Urinary bladder (tissue), 4 donors: ENCODE measurements at places on chromosomes 3 and 15.
A peak's percentile ranks its signal among the peaks of the same experiment; 100 is the strongest.

DNA sequence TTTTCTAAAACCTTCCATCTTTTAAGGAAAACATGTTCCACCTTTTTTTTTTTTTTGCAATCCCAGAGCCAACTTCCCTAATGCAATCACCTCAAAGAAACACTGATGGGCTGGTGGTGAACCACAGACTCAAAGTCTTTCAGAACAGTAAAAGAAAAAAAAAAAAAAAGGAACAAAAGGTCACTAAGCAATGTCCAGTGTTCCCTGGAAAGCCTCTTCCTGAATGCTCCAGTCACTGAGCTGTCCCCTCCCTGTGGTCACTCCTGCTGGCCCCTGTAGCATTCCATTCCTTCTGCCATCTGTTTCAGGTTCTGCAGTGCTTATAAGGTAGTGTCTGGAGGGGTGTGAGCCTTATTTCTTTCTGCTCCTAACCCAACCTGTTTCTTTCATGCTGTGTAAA, 53.3 kb downstream of the AAGAB start:
- no peak for DNase-seq

GRCh38 chr3:25000971-25001591, 427.0 kb upstream of the RARB start:
- no peak for DNase-seq

- no peak for DNase-seq
Observed at GRCh38 chr3:62084558-62084957, 288.8 kb downstream of the FEZF2 start.

- no peak for DNase-seq
Observed at GRCh38 chr3:86993704-86994103, 2.8 kb upstream of the VGLL3 start.

- DNase-seq = no peak
Observed at GRCh38 chr15:91444656-91445055, 344.6 kb downstream of the SV2B start.

DNA sequence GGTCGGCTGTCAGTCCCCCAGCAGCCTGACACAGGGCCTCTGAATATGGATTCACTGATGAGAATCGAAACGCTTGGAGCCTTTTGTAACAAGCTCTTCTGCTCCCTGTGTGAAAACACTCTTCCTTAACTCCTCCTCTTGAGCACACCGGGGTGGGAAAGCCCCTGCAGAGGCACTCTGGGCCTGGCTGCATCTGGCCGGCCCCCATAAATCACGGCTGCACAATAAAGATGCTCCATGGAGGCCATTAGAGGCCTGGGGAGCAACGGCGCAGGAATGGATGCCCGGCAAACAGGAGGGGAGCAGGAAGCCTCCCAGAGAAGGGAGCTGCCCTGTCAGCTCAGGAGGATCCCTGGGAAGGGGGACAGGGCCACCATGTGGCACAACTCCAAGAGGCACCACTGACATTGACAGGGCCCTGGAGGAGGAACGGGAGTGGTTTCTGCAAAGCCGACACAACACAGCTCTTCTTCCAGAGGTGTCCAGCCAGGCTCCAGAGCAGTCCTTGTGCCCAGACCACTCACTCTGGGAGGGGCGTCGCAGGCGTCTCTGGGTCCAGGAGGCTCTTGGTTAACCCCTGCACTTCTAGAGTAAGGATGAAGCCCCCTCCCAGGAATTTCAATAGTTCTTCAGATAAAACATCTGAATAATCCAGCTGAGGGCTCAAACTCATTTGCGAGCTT, 509.3 kb upstream of the PPP2R3A start:
- DNase-seq = no peak

GRCh38 chr15:83848315-83849050, 194.6 kb downstream of the ADAMTSL3 start:
- no peak for DNase-seq

- no peak for DNase-seq
Observed at GRCh38 chr3:140007911-140008869, 73.2 kb downstream of the CLSTN2 start.

DNA sequence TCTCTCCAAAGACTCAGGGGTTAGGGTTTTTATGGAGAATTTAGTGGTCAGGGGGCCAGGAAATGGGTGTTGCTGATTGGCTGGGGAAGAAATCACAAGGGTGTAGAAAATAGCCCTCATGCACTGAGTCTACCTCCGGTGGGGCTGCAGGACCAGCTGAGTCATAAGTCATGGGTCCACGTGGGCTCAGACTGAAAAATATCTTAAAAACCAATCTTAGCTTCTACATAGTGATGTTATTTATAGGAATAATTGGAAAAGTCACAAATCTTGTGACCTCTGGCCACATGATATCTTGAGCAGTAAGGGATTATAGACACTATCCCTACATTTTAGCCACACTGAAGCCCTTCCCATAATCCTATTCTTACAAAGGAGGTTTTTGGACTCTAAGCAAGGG, 224.0 kb downstream of the DPH6 start:
- no peak for DNase-seq

DNA sequence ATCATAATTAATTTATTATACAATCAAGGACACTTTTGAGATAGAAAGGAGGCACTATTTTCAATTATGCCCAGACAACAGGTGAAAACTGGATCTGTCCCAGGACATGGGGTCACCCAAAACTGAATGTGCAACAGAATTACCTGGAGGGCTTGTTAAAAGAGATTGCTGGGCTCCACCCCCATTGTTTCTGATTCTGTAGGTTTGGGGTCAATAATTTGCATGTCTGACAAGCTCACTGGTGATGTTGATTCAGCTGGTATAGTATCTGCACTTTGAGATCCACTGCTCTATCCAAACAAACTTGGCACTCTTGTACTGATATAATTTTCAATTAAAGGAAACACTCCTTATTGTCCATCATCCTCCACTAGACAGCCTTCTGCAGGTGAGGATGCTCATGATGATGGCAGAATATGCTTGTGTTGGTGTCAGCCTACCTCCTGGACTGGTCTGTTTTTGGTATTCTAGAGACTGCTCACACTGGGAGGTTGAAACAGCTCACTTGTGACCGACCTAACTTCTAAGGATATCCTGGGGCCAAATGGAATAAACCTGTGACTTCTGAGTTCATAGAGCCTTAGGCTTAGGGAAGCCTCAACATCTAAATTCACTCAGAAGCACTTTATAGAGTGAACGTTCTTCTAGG, 2.2 kb downstream of the P2RY14 start:
- no peak for DNase-seq

- no peak for DNase-seq
Observed at GRCh38 chr3:115913069-115913686, 289.9 kb downstream of the GAP43 start.

DNA sequence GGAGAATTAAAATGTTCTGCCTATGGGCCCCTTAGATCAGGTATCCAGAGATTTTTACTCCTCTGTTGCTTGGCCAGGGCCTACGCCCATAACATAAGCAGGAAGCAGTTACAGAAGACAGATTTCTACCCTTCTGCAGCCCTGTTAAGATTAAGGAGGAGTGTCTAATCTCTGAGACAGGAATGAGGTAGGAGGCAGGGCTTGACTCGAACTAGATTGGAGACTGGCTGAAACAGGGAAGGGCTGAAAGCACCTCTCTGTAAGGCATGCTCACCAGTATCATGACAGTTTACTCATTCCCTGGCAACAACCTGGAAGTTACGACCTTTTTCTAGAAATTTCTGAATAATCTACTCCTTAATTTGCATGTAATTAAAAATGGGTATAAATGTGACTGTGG, 16.7 kb downstream of the PLA2G4D start:
- no peak for DNase-seq

DNA sequence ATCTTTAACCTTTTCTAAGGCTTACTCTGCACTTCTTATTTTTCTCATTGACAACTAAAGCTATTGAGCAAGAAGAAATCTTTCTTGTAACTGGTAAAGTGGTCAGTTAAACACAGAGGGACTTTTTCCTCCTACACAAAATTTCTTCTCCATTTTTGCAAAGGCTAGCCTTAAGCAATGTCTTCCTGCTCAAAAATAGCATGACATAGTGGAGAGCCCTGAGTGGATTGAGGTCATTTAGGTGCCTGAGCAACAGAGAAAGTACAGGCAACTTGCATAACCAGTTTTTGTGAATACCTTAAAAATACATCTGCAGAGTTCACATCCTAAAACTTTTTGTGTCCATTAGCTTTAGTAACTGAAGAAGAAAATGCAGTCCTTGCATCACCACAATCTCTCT, 144.7 kb upstream of the TTC14 start:
- DNase-seq = no peak

- DNase-seq = no peak
Observed at GRCh38 chr3:169147238-169148008, 516.1 kb downstream of the MECOM start.

GRCh38 chr3:76991165-76991564, 48.7 kb upstream of the ROBO2 start:
- no peak for DNase-seq

GRCh38 chr3:184786280-184786941, 25.6 kb upstream of the VPS8 start:
- DNase-seq = no peak

DNA sequence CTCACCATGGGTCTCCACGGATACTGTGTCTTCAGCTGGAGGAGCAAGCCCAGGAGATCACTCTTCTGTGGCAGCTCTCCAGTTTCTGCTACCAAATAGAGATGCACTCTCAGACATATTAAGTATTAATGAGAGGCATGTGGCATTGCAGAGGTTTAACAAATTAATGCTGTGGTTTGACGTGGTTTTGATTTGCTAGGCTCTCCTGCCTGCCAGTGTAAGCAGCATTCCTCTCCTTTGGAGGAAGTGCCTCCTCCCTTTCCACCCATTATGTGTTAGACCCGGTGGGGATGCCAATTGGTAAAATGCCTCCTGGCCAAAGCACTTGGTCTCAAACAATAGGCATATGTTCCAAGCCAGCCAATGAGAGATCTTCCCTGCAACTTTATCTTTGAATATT, 124.8 kb downstream of the MYLK start:
- no peak for DNase-seq

DNA sequence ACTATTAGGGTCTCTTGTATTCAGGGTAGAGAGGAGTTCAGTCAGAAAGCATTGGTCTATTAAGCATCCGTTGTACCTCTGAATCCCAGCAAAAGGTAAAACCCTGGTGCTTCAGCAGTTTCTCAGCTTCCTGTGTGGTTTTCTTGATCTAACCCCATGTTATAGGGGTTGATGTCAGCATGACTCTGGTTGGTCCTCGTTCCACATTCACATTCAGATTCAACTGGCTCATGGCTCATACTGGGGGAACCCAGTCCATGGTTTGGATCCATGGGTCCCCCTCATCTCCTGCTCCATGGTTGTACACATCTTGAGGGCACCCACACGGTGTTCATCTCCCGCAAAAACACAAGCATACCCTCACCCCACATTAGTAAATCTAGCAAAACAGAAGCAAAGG, 47.7 kb upstream of the C2CD4B start:
- DNase-seq = no peak

DNA sequence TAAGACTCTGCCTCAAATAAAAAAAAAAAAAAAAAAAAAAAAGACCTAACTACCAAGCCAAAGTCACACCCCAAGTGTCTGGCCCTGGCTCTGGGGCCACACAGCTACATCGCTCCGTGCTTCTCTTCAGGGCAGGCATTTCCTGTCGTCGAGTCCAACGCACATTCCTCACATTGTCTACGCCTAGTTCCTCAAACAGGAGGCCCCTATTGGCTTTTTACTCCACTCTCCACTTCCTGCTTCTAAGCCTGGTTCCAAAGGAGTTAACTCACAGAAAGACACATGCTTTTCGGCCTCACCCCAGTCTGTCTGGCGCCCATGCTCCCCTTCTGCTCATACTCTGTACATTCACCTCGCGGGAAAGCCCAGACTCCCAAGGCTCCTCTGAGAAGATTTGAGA, 28.8 kb downstream of the KNG1 start:
- DNase-seq = peak; percentile 49

DNA sequence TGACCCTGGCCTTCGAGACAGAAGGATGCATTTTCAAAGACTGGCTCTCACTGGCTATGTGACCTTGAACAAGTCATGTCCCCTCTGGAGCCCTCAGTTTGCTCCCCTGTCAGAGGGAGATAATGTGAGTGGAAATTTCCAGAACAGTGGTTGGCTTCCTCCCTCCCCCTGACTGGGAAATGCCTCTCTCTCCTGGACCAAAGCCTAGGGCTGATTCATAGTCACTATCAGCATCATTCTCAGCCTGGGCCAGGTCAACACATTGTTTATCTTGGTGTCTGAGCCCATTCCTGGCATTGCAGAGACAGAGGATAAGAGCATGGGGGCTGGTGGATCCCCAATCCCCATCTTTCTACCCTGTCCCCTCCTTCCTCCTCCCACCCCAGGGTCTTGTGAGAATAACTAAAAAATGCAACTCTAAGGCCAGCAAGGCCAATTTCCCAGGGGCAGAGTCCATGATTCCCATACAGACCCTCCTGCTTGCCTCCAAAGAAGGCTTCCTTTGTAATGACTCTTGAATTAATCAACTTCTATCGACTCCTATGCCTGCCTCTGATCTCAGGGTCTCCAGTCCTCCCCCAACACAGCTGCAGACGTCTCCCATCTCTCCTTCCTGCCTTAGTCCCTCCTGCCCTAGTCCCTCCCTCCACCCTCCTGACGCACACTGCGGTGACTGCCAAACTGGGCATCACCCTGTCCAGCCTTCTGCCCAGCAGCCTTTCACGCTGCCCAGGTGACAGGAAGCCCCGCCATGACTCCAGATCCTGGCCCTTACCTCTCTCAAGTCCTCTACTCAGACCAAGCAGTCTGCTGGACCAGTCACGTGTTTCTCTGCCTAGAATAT, 35.4 kb upstream of the CORO2B start:
- peak; percentile 7 for DNase-seq

- DNase-seq = no peak
Observed at GRCh38 chr3:186105543-186105942, 3.3 kb downstream of the ETV5 start.

- no peak for DNase-seq
Observed at GRCh38 chr3:198030125-198030524, 70.1 kb downstream of the LMLN start.

- DNase-seq = no peak
Observed at GRCh38 chr15:100905850-100906249, 13.3 kb upstream of the LRRK1 start.

GRCh38 chr3:50068134-50068533, 20.6 kb upstream of the RBM5 start:
- no peak for DNase-seq

GRCh38 chr15:29086001-29086400, 183.6 kb downstream of the NSMCE3 start:
- DNase-seq = no peak

DNA sequence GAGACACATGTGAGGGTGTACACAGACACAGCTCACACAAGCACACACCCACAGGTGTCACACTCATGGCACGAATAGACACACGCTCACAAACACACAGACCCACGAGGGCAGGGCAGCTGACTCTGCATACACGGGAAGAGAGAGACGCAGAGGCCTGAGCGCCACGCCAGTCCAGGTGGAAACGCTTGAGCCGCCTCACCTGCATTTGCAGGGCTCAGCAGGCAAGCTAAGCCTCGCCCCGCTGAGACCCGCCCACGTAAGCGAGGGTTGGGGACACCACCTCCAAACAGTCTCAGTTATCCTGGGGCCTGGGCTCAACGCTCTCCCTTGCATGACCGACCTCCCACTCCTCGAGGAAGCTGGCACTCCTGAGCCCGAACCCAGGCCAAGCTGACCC, 73.2 kb downstream of the TLE3 start:
- DNase-seq = no peak
